ENCODE measurements at places on chromosomes 12 and 14. TPM values are rescaled to one million over a fixed set of nuclear protein-coding genes. Genes with fewer than 3 reads are reported as not detected.

Gene L3HYPDH
- total RNA-seq: 10.9 TPM

Gene SLC22A17
- 6.3 TPM for total RNA-seq

Gene TBX5
- not detected for total RNA-seq

DNA sequence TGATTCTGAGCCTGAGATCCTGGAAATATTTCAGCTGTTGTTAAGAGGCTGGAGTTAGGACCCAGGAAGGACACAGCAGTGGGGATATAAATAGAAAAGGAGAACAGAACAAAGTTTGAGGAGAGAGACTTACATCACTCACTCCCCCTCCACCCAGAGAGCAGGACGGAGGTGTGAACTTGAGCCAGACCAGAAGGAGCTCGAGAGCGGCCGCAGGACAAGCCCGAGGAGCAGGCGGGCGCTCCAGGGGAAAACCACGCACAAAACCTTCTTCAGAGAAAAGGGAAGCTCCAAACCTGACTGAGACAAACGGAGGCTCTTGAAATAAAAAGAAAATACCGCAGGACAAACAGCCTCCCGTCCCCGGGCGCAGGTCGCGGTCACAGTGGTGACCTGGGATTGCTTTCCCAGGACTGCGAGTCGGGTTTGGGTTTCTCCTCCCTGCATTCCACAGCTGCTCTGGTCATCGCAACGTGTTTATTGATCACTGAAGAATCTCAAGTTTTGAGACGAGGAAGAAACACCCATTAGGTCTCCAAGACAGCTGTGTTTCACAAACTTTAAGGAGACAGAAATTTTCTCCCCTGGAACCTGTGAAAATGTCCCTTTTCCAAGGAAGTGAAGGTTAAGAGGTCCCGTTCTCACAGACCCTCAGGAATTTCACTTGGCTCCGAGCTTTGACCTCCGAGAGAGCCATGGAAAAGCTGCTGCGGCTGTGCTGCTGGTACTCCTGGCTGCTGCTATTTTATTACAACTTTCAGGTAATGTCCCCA lies at the start of gene ADGRD1:
ADGRD1 (plus strand) TSS at position 137 of the 773 bp plus-strand sequence; CDS start at position 696, 559 bp downstream.
- no peaks in the 10 kb centered on the region for H3K36me3 ChIP-seq
- H3K27ac ChIP-seq: no peak within 1 kb of the TSS
- no peak for DNase-seq
- H3K4me3 ChIP-seq: no peak within 1 kb of the TSS

DNA sequence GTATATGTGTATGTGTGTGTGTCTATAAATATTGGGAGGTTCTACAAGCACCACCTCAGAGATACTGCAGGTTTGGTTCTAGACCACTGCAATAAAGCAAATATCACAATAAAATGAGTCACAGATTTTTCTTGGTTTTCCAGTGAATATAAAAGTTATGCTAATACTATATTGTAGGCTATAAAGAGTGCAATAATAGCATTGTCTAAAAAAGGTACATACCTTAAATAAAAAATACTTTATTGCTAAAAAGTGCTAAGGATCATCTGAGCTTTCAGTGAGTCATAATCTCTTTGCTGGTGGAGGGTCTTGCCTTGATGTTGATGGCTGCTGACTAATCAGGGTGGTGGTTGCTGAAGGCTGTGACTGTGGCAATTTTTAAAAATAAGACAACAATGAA lies 111.1 kb downstream of the VEZT start:
- H3K27me3 ChIP-seq: no peaks in the 10 kb centered on the region
- no peak overlapping the region for H3K27ac ChIP-seq
- no peaks in the 10 kb centered on the region for H3K36me3 ChIP-seq
- no peak for DNase-seq
- no peaks in the 10 kb centered on the region for H3K4me1 ChIP-seq

Data from activated T-cell treated with anti-CD3 and anti-CD28 coated beads, Interleukin-2, amount 50 U/mL, for 72 hours (primary cell).